ENCODE measurements at places on chromosomes 2 and 18. TPM values are rescaled to one million over a fixed set of nuclear protein-coding genes. Genes with fewer than 3 reads are reported as not detected.

SERPINB3 gene
- not detected for total RNA-seq

PLCL1 gene
- total RNA-seq, result 13.0 TPM

IL36A gene
- not detected for total RNA-seq

UPP2 gene
- total RNA-seq, result not detected

PDE1A gene
- 5.5 TPM for total RNA-seq

COX7A2L gene
- total RNA-seq, result 80.4 TPM

CPS1 gene
- 5.0 TPM for total RNA-seq

DCC gene
- total RNA-seq, result 5.3 TPM

DNA sequence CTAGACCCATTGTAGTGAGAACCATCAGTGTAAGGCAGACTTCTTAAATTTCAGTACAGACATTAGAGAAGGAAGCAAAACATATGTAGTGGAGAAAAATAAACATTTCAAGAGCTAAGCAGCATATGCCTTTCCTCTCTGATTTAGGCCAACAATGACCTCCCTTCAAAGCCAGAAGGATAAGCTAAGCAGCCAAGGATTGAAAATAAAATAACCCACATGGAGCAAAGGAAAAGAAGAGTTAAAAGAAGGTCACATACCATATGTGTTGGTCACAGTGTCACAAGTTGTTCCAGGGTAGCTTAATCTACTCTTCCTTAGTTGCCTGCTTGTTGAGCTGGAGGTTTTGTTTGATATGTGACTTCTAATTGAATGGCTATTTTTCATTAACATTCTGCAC lies 15.6 kb upstream of the LAMA1 start:
- H3K4me1 ChIP-seq, result no peaks in the 10 kb centered on the region

DNA sequence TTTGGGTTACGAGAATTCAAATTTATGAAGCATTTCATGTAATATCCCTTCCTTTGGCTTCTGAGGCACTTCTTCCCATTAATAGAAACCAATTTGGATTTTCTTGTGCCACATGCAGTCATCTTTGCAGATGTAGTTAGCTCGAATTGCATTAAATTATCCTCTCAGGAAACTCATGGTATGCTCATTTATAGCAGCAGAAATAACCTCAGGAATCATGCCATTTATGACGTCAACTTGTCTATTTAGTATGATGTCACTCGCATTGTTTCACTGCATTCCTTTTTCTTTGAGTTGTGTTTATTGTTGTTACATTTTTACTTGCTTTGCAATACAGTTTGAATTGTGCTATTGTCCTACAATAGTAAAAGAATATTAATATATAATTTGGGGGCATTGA lies 163.8 kb downstream of the RBM43 start:
- no peak overlapping the region for H3K27ac ChIP-seq
- H3K4me1 ChIP-seq, result no peaks in the 10 kb centered on the region
- no peak for DNase-seq

- H3K36me3 ChIP-seq, result no peaks in the 10 kb centered on the region
- no peak for DNase-seq
- no peaks in the 10 kb centered on the region for H3K4me1 ChIP-seq
- no peak overlapping the region for H3K4me3 ChIP-seq
- no peaks in the 10 kb centered on the region for H3K27me3 ChIP-seq
These were observed 115.7 kb upstream of the OSR1 start for GRCh38 chr2:19474128-19474527.

DNA sequence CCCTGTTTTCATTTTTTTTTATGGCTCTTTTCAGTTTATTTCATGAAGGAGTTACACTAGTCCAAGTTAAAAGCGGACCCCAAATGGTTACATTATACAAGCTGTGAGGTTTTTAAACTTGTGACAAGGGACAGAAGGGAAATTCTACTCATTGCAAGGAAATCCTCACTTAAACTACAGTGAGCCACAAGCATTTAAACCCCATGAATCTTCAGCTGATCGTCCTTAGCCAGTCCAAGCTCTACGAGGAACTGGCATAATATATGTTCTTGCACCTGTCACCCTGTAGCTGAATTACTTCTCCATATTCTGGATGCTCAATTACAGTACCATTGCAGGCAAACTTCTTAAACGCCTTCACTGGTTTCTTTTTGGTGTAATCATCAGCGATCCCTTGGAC lies 64.5 kb downstream of the ASAP2 start:
- DNase-seq, result no peak
- no peaks in the 10 kb centered on the region for H3K36me3 ChIP-seq
- no peaks in the 10 kb centered on the region for H3K27me3 ChIP-seq
- H3K4me3 ChIP-seq, result no peak overlapping the region
- no peak overlapping the region for H3K27ac ChIP-seq

DNA sequence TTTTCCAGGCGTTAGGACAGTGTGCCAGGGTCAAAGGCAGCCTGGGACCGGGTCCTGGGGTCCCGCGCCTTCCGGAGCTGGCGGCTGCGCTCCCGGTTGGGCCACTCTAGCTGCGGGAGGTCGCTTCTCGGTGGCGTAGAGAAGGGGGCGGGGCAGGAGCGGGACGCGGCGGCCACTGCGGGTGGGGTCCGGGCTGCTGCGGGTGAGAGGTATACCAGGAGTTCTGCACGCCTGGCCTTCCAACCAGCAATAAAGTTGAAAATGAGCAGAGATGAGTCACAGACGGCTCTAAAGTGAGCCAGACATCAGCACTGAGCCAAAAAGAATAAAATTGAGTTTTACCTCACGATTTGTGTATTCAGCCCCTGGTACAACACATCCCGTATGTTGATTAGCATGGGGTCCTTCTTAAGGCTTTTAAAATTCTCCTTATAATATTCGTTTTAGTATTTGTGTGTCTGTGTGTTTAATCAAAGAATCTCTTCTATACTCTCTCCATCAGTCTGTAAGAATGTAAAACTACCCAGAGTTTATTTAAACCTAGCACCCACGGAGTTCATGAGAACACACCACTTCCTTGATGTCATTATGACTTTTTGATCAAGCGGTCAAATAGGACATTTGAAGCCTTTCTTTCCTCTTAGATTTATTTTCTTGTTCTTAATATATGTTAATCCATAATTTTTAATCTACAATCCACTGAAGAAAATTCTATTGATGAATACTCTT lies at the start of gene C1GALT1C1L:
TSS of gene C1GALT1C1L (minus strand) at position 108 of the 729 bp plus-strand sequence. CDS start at position 1, 107 bp downstream.
- no peaks in the 10 kb centered on the region for H3K4me1 ChIP-seq
- H3K27me3 ChIP-seq, result no peaks in the 10 kb centered on the region
- no peaks in the 10 kb centered on the region for H3K36me3 ChIP-seq
- peak; percentile 32 for DNase-seq

DNA sequence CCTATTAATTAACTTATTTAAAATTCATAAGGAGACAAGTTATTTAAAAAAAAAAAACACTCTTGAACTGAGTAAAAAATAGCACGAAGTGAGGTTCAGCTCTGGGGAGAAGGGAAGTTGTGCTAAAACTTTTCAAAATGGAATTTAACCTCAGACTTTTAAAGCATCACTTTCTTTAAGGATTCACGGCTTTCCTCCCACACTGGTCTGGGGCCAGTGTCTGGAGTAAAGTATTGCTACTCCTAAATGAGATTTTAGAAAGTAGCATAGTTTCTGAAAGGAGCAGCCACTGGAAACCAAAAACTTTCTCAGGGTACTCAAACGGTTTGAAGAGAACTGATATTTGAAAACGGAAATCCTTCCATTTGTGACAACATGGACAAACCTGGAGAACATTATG lies 97.7 kb upstream of the CYP1B1 start:
- no peak overlapping the region for H3K27ac ChIP-seq
- H3K36me3 ChIP-seq, result no peaks in the 10 kb centered on the region
- H3K4me3 ChIP-seq, result no peak overlapping the region
- no peaks in the 10 kb centered on the region for H3K27me3 ChIP-seq
- no peak for DNase-seq
- peaks cover 5% of the 10 kb centered on the region for H3K4me1 ChIP-seq

Measured in lung (tissue), 17 donors.